ENCODE measurements at places on chromosomes 6 and 20.
A peak's percentile ranks its signal among the peaks of the same experiment; 100 is the strongest.

GRCh38 chr20:54429364-54429763 lies 46.0 kb upstream of the DOK5 start:
- no peak for DNase-seq

DNA sequence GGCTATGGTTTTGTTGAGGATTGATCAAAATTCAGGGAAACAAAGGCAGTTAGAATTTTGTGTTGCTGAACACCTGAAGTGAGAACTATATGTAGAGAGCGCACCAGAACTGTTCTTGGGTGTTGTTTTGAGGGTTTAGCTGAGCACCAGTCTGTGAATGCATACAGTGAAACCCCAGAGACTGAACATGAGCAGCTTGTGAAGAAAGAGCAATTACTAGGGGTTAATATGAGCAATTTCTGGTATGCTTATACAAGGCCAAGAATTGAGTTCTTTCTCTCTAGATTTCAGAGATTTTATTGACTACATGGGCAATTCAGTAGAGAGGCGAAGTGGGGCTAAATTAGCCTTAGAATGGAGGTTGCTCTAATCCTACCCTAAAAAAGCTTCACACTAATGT lies 93.9 kb downstream of the CD2AP start:
- DNase-seq, result no peak

DNA sequence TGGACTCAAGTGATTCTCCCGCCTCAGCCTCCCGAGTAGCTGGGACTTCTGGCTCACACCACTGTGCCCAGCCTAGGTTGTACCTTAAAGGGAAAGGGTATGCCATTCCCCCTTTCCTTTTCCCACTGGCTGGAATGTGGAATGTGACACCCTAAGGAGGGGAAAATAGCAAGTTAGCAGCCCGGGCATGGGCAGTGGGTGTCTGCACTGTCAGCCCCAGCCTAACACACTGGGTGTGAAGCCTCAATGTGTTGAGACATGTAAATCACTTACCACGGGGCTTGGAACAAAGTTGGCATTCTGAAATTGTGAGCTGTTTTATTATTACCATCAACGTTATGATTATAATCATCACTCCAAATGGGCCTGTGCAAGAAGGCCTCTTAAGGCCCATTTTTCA lies 80.8 kb upstream of the PTPN1 start:
- no peak for DNase-seq

DNA sequence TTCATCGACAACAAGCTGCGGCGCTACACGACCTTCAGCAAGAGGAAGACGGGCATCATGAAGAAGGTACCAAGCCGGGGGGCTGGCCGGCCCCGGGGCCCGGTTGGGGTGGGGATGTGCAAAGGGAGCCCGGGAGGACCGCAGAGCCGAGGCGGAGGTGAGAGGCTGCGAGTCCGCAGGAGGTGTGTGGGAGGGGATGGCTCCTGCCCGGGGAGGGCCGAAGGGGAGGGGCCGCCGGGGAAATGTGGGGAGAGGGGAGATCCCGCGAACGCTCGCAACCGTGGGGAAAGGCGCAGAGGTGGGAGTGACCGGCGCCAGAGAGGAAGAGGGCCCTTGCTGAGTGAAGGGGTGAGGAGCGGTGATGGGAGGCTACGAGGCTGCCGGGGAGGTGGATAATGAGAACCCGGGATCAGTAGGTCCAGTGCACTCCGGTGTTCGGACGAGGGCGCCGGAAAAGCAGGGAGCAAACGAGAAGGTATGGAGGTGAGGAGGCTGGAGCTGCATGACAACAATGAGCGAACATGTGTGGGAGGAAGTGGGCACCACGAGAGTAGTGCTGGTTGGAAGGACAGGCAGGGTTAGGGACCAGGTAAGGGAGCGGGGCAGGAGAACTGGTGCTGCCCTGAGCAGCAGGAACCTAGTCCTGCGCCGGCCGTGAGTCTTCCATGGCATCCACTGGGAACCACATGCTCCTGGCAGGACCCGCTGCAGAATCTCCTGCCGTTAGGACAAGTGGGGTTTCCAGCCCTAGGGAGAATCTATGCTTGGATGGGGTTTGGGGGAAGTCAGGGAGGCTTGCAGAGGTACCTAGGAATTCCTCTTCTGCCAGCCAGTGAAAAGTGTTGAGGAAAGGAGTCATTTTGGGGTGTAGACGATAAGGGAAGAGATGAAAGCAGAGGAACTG lies 1.3 kb downstream of the SRF start:
- DNase-seq, result no peak

- no peak for DNase-seq
These were observed 9.2 kb upstream of the TRERF1 start for GRCh38 chr6:42460883-42461282.

- DNase-seq, result no peak
These were observed 279.1 kb upstream of the THEMIS start for GRCh38 chr6:128179876-128180438.

- no peak for DNase-seq
These were observed 15.4 kb upstream of the KIAA1755 start for GRCh38 chr20:38275815-38276550.

DNA sequence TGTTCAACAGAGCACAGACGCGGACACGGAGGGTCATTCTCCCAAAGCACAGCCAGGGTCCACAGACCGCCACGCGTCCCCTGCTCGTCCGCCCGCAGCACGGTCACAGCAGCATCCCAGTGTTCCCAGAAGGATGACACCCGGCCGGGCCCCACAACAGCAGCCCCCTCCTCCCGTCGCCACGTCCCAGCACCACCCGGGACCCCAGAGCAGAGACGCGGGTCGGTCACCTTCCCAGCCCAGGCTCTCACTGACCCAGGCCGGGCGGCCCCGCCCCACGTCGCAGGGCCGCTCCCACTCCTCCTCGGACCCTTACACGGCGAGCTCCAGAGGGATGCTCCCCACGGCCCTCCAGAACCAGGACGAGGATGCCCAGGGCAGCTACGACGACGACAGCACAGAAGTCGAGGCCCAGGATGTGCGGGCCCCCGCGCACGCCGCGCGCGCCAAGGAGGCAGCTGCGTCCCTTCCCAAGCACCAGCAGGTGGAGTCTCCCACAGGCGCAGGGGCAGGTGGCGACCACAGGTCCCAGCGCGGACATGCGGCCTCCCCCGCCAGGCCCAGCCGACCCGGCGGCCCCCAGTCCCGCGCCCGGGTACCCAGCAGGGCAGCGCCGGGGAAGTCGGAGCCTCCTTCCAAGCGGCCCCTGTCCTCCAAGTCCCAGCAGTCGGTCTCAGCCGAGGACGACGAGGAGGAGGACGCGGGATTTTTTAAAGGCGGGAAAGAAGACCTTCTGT lies 64.3 kb downstream of the FNDC1 start:
- DNase-seq, result no peak

- peak; percentile 15 for DNase-seq
These were observed 23.0 kb downstream of the ZBP1 start for GRCh38 chr20:57596998-57597939.

GRCh38 chr20:17438436-17439039 lies 92.6 kb downstream of the BFSP1 start:
- DNase-seq, result no peak

DNA sequence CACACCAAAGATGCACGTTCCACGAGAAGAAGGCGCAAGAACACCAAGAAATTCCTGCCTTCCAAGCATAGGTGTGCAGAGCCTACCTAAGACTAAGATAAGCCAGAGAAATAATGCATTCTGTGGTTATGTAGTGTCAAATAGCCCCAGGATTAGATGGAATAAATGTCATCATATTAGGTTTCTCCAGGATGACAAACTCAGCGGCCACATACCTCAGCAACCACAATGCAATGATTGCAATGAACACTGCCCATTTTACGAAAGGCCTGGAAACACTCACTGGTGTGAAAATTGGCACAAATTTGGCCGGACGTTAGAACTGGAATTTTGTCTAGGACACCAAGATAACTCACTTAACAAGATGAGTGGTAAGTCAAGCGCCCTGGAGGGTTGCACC lies 129.7 kb downstream of the SLC22A3 start:
- no peak for DNase-seq

DNA sequence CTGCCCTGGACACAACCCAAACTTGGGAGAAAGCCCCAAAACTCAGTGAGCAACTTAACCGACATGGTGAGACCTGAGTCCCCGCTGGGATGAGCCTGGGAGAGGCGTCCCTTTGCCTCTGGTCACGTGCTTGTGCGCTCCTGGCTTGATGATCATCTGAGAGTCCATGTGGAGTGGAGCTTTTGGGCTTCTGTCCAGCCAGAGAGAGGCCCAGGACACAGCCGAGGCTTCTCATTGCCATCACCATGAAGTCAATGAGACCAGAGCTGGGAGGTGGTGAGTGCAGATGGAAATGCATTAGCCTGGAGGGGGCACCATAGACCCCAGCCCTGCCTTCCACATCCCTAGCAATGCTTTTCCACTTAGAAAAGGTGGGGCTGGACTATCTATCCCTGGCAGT lies 250.0 kb downstream of the SLC24A3 start:
- DNase-seq, result no peak

GRCh38 chr6:101522254-101522653 lies 128.7 kb downstream of the GRIK2 start:
- no peak for DNase-seq

DNA sequence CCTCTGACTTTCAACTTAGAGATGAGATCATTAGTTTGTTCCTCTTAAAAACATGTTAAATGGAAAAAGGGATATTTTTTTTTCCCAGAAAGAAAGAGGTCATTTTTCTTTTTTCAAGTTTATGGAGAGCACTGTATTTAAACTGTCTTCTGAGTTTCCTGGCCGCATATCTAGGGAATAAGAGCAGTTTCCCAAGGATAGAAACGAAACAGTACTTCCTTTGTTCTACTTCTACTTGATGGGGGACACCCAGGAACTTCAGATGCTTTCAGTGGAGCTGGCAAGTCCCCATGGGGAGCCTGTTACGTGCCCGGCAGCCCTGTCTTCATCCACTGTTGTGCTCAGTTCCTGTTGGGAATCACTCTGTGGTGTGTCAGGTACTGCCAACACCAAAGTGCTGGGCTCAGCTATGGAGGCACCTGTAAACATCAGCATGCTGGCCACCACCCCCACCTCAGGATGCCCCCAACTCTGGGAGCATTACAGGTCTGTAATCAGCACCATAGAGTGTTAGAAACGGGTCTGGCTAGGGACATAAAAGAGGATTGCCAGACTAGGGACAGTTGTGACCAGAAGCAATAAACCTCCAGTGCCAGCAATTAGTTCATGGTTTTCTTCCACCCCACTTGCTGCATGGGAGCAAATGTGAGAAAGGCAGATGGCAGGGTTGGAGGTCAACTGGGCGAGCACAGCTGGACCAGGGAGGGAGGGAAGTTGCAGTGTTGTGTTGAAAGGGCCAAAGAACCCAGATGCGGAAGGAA lies 221.7 kb upstream of the ECI2 start:
- no peak for DNase-seq

DNA sequence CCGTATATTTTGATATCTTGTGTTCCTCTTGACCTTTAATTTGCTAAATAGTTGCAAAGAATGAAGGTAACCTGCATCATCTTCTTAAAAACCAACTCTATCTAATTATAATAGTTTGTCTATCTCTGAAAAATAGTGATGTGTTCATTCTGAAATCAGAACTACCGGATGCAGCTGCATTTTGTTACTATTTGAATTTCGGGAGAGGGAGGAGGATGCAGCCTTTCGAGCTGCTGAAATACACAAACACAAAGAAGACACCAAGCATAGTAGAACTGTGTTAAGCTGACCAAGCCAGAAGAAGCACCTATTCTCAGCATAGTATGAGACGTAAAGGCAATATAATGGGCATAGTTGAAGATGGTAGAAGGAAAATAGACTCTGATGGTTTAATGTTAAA lies 33.1 kb downstream of the PTPN1 start:
- no peak for DNase-seq

DNA sequence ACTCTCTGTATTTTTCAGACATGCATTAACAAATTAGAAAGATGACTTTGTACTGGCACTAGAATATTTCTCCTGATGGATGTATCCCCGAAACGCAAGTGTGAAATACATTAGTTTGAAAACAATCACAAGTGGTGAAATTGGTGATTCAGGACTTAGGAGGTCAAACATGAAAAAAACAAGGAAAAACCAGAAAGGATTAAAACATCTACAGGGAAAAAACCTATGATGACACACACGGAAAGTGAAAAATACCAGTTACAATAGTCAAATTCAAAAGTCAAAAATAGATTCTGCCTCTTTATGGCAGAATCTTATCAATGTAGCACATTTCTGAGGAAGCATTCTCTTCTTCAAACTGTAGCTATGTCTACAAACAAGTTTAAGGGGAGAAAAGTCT lies 129.0 kb upstream of the SGK1 start:
- no peak for DNase-seq

DNA sequence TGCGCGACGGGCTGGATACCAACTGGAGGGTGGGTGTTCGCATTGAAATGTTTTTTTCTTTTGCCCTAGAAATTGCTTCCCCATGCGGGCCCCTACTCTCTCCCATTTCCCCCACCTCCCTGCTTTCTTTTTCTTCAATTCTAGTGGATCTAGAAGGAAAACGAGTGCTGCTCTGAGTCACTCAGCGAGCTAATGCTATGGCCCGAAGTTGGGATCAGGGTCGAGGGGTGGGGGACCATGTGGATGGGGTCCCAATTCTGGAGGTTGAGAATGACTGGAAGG lies 71.5 kb downstream of the SOX4 start:
- no peak for DNase-seq

DNA sequence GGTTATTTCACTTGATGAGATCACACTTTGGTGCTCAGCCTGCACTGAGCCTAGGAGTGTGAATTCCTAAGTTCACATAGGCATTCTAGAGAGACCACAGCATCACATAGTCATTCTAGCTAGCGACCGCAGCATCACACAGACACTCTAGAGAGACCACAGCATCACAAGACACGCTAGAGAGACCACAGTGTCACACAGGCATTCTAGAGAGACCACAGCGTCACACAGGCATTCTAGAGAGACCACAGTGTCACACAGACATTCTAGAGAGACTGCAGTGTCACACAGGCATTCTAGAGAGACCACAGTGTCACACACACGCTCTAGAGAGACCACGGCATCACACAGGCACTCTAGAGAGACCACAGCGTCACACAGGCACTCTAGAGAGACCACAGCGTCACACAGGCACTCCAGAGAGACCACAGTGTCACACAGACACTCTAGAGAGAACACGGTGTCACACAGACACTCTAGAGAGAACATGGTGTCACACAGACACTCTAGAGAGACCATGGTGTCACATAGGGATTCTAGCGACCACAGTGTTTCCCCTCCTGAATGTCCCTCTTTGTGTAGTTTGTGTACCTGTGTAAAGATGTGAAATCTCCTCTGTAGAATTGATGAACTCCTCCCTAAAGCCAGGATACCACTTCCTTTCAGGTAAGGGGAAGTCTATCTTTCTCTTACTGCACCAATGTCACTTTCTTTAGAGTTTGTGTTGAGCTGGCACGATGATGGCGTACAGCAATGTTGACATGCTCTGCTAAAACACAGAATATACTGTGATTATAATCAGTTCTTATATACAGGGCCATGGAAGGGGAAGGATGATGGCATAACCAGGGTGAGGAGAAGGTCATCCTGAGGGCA lies 169.4 kb downstream of the ZDHHC14 start:
- DNase-seq, result no peak
